ENCODE measurements at places on chromosomes 16 and 17. TPM values are rescaled to one million over a fixed set of nuclear protein-coding genes. Genes with fewer than 3 reads are reported as not detected.

Gene SHISA9
- total RNA-seq, result 1.5 TPM

Gene RHOT2
- total RNA-seq, result 118 TPM

DNA sequence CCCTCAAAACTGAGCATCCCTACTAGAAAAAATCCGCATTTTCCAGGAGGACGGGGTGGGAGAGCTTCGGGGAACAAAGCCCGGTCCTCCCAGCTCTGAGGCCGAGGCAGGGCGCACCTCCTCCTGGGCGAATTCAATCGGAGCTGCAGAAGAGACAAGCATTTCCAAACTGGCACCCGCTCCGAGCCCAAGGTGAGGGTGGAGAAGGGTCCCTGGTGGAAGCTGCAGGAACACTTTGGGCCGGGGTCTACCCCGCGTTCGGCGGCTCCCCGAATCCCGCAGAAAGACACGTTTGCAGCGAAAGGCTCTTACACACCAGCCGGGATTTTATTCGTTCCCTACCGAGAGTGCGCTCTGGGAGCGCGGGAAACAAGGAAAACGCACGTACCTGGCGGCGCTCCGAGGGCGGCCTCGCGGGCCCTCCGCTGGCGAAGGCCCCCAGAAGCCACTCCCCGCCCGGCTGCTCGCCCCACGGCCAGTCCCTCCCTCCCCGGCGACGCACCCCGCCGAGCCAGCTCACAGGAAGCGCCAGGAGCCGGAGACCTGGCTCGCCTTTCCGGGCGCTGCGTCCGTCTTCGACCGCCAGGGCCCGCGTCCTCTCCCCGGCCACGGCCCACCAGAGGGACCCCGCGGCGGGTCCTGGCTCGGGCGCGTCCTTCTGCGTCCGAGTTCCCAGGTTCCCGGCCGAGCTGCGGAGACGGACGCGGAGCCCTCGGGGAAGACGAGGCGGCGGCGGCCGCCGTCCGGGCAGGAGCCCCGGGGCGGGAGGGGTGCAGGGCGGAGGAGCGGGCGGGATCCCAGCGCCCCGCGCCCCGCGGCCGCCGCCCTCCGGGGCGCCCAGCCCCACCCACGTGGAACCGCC lies 49.8 kb upstream of the BAHCC1 start:
- peak; percentile 88 for DNase-seq

Gene TMC8
- total RNA-seq, result 3.4 TPM

DNA sequence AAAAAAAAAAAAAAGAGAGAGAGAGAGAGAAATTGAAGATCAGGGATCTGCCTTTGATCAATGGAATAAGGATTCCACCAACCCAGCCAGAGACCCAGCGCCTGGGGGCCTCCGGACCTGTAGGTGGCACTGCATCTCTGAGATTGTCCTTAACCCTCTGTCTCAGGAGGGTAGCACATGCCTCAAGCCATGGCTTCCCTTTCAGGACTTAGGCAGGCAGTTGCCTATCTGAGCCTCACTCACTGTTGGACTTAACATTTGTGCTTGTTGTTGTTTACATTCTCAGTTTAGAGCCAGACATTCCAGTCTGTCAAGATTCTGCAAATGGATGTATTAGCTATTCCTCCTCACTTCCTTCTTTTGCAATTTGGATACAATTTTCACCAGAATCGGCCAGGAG lies 5.1 kb upstream of the SCNN1B start:
- DNase-seq, result no peak

Gene OR2C1
- not detected for total RNA-seq

GRCh38 chr16:83351846-83352245 lies 455.9 kb upstream of the HSBP1 start:
- no peak for DNase-seq

- DNase-seq, result no peak
Observed at GRCh38 chr17:57561072-57561861, 183.8 kb downstream of the CCDC182 start.

DNA sequence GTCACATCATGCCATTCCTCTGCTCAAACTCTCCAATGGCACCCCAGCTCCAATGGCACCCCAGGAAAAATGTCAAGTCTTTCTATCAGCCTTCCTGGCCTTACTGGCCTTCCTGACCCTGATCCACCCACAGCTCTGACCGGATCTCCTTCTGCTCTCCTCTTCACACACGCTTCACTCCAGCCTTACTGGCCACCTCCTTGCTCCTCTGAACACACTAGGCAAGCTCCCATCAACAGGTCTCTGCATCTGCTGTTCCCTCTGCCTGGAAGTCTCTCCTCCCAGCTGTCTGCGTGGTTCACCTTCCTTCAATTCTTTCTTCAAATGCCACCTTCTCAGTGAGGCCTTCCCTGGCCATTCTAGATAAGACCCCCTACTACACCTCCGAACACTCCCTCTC lies 43.4 kb downstream of the MYO1D start:
- no peak for DNase-seq
